ENCODE measurements at places on chromosomes 4 and X. TPM values are rescaled to one million over a fixed set of nuclear protein-coding genes. Genes with fewer than 3 reads are reported as not detected.

SH3RF1 gene
- polyA plus RNA-seq: 8.2 TPM

PLAC1 gene
- not detected for polyA plus RNA-seq

ARHGAP36 gene
- not detected for polyA plus RNA-seq

DDX53 gene
- polyA plus RNA-seq: not detected

MAP3K15 gene
- 5.0 TPM for polyA plus RNA-seq

DNA sequence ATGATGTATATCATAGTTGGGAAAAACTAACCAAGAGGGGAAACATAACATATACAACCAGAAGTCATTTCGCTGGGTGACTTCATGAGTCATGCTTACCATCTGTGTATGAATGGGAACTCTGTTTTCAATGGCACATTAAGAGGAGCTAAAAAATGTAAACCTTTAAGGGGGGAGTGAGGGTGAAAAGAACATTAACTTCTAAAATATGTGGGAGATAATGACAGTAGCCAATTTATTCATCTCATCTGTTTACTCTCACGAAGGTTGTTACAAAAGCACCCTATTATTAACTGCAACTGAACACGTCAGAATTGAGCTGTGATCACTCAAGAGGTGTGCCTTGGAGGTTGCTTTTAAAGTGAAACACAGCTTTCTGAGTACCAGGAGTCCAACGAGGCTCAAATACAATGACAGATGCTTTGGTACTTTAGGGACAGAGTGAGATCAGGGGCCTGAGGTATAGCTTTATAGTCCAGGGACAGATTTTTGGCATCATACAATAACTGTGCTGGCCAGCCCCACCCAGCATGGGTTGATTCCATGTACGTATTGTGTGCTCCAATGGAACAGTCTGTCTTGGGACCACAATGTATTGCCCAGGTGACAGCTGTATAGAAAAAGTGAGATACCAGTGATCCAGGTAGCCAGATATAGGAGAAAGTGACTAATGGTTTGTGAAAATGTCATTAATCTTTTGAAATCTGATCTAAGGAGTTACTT, 107.3 kb downstream of the AMMECR1 start:
- DNase-seq: no peak

GRCh38 chr4:76607846-76608245, 172.8 kb downstream of the SHROOM3 start:
- no peak for DNase-seq

DNA sequence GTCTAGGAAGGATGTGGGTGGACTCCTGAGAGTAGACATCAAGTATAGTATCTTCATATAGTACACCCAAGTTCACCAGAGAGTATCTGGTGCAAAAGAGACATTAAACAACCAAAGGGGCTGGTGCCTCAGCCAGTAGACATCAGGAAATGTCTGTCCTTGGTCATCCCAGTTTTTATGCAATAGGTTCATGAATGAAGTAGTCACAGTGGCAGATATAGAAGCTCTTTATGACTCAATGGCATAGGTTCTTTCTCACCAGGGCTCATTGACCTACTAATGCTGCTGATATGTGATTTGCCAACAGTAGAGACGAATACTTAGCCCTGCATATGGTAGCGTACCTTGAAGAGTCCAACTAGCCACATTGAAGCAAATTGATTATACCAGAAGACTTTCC, 45.0 kb upstream of the CCDC149 start:
- no peak for DNase-seq

- DNase-seq: no peak
These were observed 153.5 kb downstream of the STK32B start for GRCh38 chr4:5204781-5205180.

GRCh38 chr4:94413085-94413840, 38.5 kb upstream of the PDLIM5 start:
- DNase-seq: no peak
